Left forelimb (tissue), 1 donor: ENCODE measurements at places on chromosomes 1 and 21.

DNA sequence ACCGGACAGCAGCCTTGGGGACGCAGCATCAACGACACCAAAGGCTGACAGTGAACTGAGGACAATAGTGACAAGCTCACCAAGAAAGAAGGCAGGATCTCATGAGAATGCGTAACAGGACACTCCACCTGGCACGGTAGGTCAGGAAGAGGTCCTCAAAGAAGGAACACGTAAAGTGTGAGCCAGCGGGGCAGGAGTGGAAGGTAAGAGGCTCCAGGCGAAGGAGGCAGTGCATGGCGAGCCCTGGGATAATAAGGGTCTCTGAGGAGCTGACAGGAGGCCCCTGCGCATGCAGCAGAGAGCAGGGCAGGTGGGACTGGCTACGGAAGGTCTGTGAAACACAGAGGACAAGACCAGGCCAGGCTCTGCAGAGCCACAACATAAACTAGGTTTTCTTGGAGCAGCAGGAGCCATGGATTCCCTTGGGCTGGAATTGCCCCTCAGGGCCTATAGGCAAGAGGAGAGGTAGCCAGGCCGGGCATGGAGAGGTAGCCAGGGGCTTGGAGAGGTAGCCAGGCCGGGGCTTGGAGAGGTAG, 8.2 kb downstream of the LSS start:
- DNase-seq = no peak

DNA sequence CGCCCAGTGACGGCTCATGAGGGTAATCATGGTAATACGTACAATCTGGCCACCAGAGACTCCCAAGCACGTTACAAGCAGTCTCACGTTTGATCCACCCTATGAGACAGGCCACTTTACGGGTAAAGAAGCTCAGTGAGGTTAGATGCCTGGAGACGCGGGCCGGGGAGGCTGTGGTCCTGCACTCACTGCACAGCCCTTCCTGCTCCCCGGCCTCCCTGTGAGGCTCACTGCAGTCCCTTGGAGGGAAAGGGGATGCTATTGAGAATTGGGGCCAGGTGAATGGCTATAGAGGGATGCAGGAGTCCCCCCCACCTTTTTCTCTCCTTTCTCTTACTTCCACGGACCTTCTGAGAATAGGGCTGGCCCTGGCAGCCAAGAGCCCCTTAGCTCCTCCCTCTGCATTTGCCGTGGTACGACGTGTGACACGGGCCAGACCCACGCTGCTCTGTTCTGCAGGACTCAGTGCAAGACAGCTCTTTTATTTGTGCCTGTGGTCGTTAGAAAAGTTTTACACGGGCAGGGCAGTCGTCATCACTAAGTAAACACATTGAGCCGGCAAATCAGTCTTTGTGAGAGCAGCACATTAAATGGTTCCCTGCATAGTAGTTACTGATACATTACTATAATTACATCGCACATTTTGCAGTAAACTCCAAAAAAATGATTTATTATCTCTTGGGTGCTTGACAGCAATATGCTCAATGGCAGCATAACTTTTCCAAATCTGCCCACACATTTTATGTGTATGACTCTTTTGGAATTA, 18.8 kb downstream of the KIF26B start:
- peak; percentile 20 for DNase-seq

DNA sequence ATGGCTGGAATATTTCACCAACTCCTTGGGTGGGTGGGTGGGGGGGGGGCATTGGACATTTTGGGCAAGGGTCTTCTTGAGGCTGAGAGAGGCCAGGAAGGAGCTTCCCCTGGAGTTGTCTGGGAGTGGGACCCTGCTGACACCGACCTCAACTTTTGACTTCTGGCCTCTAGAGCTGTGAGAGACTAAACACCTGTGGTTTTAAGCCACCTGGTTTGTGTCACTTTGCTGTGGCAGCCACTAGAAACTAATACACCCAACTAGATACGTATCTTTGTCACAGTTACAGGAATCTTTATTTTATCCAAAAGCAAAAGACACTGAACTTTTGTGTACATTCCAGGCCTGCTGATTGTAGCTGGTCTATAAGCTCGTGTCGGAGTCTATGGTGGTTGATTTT, 9.9 kb upstream of the RIPK4 start:
- no peak for DNase-seq

DNA sequence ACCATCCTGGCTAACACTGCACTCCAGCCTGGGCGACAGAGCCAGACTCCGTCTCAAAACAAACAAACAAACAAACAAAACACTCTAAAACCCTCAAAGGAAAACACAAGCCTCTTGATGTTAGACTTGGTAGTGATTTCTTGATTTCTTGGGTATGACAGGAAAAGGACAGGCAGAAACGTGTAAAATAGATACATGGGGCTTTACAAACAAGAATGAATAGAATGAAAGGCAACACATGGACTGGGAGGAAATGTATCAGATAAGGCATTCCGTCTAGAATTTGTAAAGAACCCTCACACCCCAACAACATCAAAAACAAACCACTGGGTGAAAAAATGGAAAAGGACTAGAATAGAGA, 7.8 kb upstream of the PRXL2B start:
- no peak for DNase-seq

GRCh38 chr1:64133036-64133435, 70.4 kb upstream of the UBE2U start:
- DNase-seq = no peak
